Hepatocyte (in vitro differentiated cells): ENCODE measurements at places on chromosomes 1 and 21. TPM values are rescaled to one million over a fixed set of nuclear protein-coding genes. Genes with fewer than 3 reads are reported as not detected.

DNA sequence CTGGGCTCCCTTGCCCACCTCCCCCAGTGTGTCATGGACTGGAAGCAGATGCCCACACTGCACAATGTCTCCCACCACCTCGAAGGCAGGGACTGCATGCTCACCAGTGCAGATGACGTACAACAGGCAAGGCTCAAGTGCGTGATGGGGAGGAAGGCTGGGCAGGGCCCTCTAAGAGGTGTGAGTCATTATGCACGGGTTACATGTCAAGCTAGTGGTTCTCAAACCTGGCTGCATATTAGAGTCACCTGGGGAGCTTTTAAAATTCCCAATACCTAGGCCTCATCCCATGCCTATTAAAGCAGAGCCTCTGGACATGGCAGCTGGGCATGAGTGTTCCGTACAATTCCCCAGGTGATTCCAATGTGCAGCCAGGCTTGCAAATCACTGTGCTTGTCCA is 137.9 kb upstream of the NGF start:
- no peak for DNase-seq
- H3K27ac ChIP-seq = no peak overlapping the region
- no peaks in the 10 kb centered on the region for H3K36me3 ChIP-seq

The VWA5B1 gene
- polyA plus RNA-seq = 0.35 and 1.1 TPM in 2 replicates

The MYBPH gene
- polyA plus RNA-seq = 0.70 TPM in 1 of 2 replicates, not detected in the other

- no peak for DNase-seq
- H3K27me3 ChIP-seq = no peaks in the 10 kb centered on the region
- no peaks in the 10 kb centered on the region for H3K36me3 ChIP-seq
- no peaks in the 10 kb centered on the region for H3K4me1 ChIP-seq
- no peak overlapping the region for H3K4me3 ChIP-seq
- no peak overlapping the region for H3K27ac ChIP-seq
These were observed 10.6 kb upstream of the RC3H1 start for GRCh38 chr1:174032671-174033222.

The RGSL1 gene
- polyA plus RNA-seq = not detected in 2 replicates

GRCh38 chr1:221923929-221924598 is 182.2 kb upstream of the DUSP10 start:
- no peak overlapping the region for H3K27ac ChIP-seq
- H3K36me3 ChIP-seq = no peaks in the 10 kb centered on the region
- no peaks in the 10 kb centered on the region for H3K4me1 ChIP-seq
- H3K27me3 ChIP-seq = no peaks in the 10 kb centered on the region
